ENCODE measurements at places on chromosomes 6 and 20. TPM values are rescaled to one million over a fixed set of nuclear protein-coding genes. Genes with fewer than 3 reads are reported as not detected.

Gene CST9L
- not detected for total RNA-seq

Gene SOD2
- total RNA-seq = 138 TPM

Gene ECT2L
- not detected for total RNA-seq

Gene CTAGE9
- not detected for total RNA-seq

Gene PACRG
- total RNA-seq = not detected

Gene PANK2
- total RNA-seq = 61.3 TPM

Gene MROH8
- 2.3 TPM for total RNA-seq

Gene XKR7
- not detected for total RNA-seq

Gene PROKR2
- total RNA-seq = not detected

Gene PARD6B
- 1.5 TPM for total RNA-seq

Gene HACE1
- 9.8 TPM for total RNA-seq

Gene DNMT3B
- total RNA-seq = 0.42 TPM

Gene ACTL10
- total RNA-seq = 0.80 TPM

All from natural killer cell (primary cell).